AG09319 (cell line): ENCODE measurements at places on chromosomes 12 and 14.

- DNase-seq: no peak
Measured at GRCh38 chr14:105324080-105324778, 9.7 kb downstream of the PACS2 start.

GRCh38 chr12:7142056-7142644 is 12.0 kb downstream of the CLSTN3 start:
- DNase-seq: no peak

GRCh38 chr12:108850854-108851573 is 6.4 kb downstream of the SSH1 start:
- DNase-seq: no peak

DNA sequence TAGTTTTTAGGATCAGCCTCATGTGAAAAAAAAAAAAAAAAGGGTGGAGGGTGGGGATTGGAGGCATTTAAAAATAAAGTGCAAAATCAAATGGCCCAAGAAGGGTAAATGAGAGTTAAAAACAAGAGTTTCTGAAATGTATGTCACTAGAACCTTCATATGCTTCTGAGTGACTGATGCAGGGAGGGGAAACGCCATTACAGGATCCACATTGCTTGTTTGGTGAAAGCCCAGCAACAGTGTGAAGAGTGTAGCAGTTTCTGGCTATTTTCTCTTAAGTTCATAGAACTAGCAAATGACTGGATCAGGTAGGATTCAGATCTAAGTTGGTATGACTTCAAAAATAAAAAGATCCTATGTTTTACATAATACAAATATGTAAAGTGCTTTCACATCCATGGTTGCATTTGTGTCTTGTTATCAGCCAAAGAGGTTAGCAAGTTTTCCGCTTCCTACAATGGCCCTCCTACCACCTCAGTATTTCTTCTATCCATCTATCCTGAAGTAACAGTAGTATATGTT is 2.9 kb downstream of the CHPT1 start:
- DNase-seq: no peak

GRCh38 chr12:107600581-107601144 is 84.9 kb upstream of the PWP1 start:
- no peak for DNase-seq

- DNase-seq: no peak
Measured at GRCh38 chr14:90019824-90020523, 41.8 kb upstream of the KCNK13 start.

DNA sequence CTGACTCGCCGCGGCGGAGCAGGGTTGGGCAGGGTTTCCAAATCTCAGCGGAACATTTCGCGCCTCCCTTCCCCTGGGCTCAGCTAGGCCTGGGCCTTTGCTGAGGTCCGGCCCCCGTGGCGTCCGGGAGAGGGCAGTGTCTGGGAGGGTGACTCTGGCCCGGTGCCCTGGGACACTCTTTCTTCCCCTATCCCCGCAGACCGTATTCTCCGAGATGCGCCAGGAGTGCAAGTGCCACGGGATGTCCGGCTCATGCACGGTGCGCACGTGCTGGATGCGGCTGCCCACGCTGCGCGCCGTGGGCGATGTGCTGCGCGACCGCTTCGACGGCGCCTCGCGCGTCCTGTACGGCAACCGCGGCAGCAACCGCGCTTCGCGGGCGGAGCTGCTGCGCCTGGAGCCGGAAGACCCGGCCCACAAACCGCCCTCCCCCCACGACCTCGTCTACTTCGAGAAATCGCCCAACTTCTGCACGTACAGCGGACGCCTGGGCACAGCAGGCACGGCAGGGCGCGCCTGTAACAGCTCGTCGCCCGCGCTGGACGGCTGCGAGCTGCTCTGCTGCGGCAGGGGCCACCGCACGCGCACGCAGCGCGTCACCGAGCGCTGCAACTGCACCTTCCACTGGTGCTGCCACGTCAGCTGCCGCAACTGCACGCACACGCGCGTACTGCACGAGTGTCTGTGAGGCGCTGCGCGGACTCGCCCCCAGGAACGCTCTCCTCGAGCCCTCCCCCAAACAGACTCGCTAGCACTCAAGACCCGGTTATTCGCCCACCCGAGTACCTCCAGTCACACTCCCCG is 3.0 kb downstream of the WNT1 start:
- no peak for DNase-seq

DNA sequence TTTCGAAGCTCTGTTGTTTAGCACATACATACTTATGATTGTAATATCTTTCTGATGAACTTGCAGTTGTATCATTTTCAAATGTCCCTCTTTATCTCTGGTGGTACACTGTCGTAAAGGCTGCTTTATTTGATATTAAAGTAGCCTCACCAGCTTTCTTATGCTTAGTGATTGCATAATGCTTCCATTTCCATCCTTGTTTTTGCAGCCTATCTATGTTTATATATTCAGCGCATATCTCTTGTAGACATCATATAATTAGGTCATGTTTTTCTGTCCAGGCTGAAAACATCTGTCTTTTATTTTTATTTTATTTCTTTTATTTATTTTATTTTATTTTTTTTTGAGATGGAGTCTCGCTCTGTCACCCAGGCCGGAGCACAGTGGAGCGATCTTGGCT is 34.6 kb downstream of the ACAD10 start:
- no peak for DNase-seq

DNA sequence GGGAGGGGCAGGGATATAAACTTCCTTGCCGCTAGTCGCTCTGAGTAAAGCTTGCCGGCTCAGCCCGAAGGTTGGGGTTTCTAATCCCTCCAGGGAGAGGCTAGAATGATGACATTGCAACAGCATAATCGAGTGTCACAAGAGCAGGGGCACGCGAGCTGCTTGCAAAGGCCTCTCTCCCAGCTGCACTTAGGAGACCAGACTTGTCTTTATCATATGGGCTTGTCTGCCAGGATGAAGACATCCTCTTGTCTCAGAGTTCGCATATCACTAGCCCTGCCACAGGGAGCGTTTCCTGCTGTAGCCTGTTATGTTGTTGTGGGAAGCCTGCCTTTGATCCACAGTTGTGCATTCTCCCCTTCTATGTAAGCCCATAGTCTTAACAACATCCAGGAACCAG is 180.0 kb downstream of the ESR2 start:
- no peak for DNase-seq

- DNase-seq: no peak
Measured at GRCh38 chr14:55129428-55130195, 560 bp downstream of the LGALS3 start.

- no peak for DNase-seq
Measured at GRCh38 chr12:103909811-103910210, 20.4 kb upstream of the HSP90B1 start.

DNA sequence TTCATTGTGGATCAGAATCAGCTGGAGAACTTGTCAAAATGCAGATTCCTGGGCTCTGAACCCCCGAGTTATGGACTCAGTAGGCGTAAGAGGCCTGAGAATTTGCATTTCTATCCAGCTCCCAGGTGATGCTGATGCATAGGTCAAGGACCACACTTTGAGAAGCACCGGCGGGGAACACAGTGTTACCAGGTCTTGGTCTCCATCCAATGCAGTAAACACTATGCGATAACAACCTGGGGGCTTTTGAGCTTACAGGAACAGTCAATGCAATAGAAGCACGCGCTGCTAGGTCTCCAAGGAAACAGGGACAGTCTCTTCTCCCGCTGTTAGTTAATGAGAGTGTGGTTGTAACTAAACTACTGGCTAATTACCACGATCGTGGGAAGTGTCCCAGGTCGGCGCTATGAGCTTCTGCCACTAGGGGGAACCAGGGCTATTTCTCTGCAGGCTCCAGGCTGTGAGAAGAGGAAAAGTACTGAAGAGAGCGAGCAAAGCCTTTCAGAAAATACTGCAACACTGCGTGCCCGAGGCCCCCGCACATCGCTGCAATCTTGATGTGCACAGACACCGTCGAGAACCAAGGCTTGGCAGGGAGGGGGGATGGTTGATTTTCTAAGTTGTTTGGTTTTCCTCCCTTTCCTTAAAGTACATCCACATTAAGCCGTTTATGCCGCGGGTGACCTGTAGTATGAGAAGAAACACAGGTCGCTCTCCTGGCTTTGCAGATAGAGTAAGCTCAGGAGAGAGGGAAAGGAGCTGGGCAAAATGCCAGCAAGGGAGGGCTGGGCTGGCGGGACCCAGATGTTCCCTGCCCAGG is 52.0 kb upstream of the KCNA1 start:
- peak; percentile 27 for DNase-seq

DNA sequence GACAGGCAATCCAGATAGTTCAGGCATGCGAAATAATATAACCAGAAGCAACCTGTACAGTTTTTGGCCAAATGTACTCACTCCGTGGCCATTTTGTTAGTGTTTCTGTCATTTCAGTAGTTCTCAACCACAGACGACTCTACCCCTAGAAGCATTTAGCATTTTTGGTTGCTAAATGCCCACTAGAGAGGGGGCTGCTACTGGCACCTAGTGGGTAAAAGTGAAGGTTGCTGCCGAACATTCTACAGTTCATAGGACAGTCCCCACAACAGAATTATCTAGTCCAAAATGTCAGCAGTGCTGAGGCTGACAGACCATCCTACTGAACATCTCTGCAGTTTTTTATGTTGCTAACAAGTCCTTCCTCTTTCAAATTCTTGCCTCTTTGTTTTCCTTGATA is 107.4 kb downstream of the TSHR start:
- DNase-seq: no peak

DNA sequence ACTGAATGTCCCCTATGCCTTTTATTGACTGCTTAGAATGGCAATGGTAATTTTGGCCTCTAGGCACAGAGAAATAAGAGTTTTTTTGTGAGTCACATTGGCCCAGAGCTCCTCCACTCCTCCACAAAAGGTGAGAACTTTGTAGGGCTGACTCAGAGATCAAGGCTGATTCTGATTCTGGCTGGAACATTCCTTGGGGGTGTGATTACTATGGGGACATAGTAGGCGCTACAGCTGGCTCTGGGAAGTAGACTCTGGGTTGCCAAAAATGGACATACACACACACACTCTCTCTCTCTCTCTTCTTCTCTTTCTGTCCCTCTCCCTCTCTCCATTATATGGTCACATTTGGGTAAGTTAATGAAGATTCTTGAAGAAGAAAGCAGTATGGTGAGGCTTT is 174.6 kb upstream of the DDHD1 start:
- DNase-seq: no peak

- no peak for DNase-seq
Measured at GRCh38 chr12:32535288-32535999, 136.1 kb downstream of the FGD4 start.

GRCh38 chr12:45076417-45077026 is 25.6 kb upstream of the DBX2 start:
- DNase-seq: no peak

DNA sequence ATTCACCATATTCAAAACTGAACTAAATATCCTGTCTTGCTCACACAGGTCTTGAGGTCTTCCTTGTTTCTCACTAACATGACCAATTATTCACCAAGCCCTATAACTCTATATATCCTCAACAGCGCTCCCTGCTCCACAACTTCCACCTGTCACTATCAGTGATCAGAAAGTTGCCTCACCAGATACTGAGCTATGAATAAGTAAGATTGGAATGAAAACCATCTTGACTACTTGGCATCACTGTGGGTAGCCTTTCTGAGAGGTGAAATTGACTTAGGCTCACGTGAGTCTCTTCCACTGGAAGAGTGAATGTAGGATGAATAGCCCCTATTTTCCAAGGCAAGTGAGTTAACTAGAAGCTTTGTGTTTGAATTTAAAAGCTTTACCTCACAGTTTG is 167.1 kb downstream of the PIK3C2G start:
- no peak for DNase-seq

DNA sequence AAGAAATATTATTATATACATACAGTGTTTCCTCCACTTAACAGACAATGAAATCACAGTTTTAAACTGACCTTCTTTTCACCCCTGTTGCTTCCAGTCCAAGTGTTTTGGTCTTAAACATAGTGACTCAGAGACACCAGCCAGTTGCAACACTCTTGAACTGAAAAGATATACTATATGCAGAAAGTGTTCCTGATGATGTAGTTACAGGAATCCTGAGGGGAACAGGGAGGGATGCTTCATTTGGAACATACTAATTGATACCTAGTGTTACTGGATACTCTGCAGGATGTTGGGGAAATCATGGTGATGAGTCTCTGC is 420.8 kb downstream of the CCDC91 start:
- peak; percentile 60 for DNase-seq

- no peak for DNase-seq
Measured at GRCh38 chr14:106308839-106309389, 782.5 kb downstream of the TMEM121 start.

DNA sequence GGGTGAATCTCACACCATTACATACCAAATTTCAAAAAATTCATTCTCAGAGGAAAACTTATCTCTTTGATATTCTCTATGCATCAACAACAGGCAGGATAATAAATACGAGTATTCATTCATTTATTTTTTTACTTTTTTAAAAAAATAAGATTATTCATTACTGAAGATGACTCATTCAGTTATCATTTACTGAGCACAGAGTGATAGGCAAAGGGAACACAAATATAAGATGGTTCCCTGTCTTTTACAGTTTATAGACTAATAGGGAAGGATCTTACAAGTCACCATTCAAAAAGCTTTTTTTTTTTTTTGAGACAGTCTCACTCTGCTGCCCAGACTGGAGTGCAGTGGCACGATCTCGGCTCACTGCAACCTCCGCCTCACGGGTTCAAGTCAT is 5.0 kb upstream of the PABPN1 start:
- DNase-seq: no peak

GRCh38 chr14:22739423-22739822 is 27.1 kb upstream of the OXA1L start:
- DNase-seq: no peak

GRCh38 chr12:7395950-7396349 is 48.0 kb downstream of the CD163L1 start:
- no peak for DNase-seq

- DNase-seq: no peak
Measured at GRCh38 chr14:65186951-65187350, 84.6 kb upstream of the MAX start.

DNA sequence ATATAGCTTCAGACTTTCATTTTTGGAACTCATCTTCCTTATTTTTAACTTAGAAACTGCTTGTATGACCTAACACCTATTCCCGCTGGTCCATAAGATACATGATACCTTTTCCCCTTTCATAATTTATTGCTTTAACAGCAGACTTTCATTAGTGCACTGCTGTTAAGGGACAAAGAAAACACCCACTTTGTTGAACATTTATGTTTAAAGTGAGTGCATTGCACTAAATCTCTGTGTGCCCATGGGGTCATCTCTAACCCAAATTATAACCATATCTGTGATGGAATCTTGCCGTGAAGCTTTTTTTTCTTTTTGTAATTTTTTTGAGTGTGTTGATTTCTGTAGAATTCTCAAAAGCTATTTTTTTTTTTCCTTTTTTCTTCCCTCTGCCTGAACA is 261.8 kb downstream of the TMTC2 start:
- no peak for DNase-seq

GRCh38 chr12:98439981-98440581 is 75.3 kb upstream of the TMPO start:
- peak; percentile 84 for DNase-seq
